ENCODE measurements at places on chromosomes 6 and 20.

- DNase-seq = no peak
Observed at GRCh38 chr6:166308769-166309589, 787 bp upstream of the PRR18 start.

DNA sequence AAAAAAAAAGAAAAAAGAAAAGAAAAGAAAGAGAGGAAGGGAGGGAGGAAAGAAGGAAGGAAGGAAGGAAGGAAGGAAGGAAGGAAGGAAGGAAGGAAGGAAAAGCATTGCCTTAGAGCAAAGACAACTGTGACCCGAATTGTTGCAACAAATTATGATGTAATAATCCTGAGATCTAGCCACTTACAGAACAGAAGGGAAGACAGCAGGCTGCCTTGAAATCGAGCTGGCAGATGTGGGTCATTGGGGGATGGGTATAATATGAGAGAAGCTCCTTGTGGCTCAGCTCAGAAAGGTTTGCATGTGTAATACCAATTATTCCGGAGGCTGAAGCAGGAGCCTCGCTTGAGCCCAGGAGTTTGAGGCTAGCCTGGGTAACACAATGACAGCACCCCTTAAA, 208.1 kb upstream of the PROKR2 start:
- no peak for DNase-seq

DNA sequence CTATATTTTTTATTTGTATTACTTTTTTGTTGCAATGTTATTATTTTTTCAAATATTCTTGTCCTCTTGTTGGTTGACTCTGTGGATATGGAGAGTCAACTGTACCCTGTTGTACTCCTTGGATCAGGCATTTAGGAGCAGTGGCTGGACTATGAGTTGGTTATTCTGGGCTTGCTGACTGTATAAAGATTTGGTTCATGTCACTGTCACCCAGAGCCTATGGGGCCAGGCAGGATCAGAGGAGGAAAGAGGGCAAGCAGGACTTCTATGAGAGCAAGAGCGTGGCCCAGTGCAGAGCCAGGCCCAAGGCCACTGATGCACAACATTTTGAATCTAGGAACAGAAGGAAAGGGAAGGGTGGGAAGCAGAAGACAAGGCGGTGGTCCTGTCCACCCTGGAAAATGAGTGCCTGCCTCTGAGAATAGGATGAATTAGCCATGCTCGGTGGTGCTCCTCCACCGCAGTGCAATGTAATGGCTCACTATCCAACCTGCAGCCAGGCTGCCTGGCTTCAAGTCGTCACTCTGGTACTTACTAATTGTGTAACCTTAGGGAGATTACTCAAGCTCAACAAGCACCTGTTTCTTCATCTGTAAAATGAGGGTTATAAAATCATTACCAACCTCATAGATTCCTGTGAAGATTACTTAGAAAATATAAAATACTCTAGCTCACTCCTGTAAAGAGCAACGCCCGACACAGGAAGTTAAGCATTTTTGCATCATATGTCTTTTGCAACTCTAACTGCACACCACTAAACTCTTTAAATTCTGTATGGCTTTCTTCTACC, 192.1 kb downstream of the KCNQ5 start:
- DNase-seq = no peak

GRCh38 chr6:170590725-170591124, 6.3 kb upstream of the PDCD2 start:
- no peak for DNase-seq

DNA sequence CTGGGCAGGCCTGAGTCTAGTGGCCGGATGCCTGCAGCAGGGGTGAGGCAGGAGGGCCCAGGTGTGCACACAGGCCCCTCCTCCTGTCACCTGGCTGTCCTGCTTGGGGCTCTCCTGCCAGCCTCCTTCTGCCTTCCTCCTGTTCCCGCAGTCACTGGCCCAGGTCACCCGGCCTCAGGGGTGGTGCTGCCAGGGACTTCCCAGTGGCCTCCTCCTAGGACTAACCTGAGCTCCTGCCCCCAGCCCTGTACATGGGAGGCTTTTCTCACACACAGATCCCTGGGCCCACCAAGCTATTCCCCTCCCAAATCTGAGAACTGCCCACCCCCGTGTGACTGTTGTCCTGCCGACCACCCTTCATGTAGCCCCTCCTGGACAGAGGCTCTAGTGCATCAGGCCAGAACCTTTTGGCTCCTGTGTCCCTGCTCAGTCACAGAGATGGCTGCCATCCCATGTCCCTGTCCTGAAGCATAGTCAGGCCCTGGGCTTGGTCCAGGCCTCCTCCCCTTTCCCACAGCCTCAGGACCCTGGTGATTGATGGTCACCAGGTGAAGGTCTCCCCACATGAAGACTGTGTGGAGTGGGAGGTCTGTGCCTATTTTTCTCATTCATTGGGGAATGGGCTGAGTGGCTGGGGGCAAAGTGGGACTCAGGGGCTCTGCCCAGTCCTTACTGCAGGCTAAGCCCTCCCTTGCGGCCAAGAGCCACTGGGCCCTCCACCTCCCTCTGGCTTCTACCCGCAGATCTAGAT, 1.1 kb upstream of the ULBP1 start:
- no peak for DNase-seq

DNA sequence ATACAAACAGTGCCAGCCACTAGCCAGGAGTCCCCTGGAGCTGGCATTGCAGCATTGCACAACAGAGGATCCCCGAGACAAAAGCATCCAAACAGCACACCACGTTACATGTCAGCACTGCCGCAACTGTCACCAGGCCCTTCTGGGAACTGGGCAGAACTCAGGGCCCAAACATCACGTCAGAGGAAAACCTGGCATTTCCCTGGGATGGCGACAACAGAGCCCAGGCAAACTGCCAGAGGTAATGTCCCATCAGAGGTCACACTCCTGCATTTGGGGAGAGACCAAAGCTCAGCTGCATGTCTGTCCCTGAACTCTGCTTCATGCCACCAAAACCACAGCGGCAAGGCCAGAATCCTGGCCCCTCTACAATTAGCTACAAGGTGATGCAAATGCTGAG, 36.3 kb downstream of the PPP1R3G start:
- DNase-seq = no peak

DNA sequence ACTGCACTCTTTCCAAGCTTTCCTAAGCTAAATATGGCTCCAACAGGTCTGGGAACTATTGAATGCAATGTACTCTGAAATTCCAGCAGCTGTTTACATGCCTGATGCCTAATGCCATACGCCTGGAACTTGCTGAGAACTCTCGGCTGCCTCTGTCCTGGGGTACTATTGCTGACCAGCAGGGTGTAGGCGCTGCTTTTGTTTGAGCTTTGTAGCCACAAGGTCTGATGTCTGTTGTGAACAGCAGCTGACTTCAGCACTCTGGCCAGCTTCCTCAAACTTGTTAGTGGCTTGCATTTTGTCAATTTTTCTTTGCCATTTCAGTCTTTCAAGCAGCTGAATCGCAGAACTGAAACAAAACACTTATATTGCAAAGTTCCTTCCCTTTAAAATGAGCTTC, 26.7 kb downstream of the SAYSD1 start:
- no peak for DNase-seq

DNA sequence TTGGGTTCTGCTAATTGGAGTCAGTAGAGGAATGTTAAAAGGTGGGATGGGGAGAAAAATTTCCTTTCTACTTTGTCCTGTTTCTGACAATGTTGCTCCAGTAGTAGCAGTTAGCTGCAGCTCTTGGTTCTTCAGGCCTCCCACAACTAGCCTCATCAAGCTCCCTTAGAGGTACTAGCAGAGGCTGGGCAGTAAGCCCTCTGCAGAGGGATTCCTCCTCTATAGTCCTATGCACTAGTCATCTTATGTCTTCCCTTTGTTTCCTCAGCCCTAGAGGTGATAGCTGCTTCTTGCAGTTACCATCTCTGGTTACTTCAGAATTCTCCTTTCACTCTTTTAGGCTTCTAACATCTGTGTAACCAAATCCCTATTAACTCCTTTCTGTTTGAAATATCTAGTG, 99.8 kb downstream of the FILIP1 start:
- DNase-seq = no peak

All from activated T-helper 1 cell treated with Interleukin-2 at 50 U/mL for 16 hours (primary cell).